Fibroblast of lung (primary cell): ENCODE measurements at places on chromosomes 16 and 17.

- DNase-seq = no peak
Measured at GRCh38 chr17:40484285-40484972, 17.0 kb downstream of the TNS4 start.

- DNase-seq = no peak
Measured at GRCh38 chr16:19804538-19805323, 79.9 kb downstream of the GPRC5B start.

DNA sequence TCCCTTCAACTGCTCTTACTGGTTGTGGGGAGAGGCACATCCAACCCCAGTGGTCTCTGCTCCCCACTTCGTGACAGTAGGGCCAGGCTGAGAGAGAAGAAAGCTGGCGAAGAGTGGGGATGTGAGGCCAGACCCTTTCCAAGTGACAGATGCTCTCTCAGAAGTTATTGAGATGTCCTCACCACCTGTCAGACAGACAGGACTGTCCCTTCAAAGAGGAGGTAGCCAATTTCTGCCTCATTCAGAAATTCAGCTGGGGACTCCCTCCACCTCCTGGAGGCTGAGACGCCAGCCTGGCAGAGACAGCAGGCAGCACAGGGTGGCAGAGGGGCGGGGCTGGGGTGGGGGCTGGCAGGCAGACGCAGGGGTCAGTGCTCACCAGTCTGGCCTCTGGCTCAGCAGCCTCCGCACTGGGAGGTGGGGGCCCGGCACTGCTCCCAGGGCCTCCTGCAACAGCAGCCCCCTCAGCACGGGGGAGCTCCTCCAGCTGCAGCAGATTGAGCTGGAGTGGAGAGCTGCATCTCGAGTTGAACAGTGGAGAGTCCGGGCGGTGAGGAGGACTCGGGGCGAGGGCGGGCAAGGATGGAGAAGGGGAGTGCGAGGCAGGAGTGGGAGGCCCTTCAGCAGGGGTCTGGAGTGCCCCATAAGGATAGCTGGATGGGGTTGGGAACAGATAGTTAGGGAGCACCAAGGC lies 9.2 kb downstream of the PER1 start:
- DNase-seq = no peak

DNA sequence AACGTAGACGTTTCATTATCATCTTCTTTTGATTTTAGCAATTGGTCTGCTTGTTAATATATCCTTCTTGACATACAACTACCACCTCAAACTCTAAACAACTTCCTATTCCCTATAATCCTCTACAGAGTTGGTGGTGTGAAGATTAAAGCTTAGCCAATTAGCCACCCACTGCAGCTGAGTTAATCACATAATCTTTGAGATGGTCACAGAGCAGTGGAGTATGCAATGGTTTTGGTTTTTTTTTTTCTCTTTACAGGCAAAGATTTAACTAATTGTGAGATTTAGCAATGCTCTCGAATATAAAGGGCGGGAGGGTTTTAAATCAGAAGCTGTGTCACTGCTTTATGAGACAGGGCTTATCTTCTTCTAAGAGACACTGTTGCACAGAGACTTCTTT lies 37.0 kb downstream of the STX8 start:
- no peak for DNase-seq
